ENCODE measurements at places on chromosomes 1 and 21.

GRCh38 chr1:201307231-201307630, 23.9 kb downstream of the PKP1 start:
- DNase-seq = no peak

DNA sequence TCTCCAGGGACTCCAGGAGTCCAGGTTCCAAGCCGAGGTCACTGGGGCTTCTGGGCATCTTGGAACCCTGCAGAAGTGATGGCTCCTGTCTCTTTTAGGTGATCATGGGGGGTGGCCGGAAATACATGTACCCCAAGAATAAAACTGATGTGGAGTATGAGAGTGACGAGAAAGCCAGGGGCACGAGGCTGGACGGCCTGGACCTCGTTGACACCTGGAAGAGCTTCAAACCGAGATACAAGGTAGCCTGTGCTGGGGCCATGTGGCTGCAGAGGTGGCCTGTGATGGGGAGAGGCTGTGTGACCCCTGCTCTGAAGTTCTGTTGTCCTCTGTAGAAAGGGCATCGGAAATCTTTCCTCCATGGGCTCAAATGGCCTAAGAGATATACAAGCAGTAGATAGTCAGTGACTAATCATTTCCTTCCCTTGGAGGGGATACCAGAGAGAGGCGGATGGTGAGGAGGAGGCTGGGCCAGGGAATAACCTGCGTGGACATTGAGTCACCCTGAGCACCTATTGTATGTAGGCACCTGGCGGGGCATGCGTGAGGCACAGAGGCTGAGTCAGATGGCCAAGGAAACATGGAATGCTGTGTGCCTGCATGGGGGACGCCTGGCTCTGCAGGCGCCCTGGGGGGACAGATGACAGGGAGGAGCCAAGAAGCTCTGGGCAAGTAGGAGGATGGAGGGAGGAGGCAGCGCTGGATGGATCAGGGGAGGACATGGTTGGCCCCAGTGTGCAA, 59.0 kb downstream of the ALPL start:
- DNase-seq = no peak

DNA sequence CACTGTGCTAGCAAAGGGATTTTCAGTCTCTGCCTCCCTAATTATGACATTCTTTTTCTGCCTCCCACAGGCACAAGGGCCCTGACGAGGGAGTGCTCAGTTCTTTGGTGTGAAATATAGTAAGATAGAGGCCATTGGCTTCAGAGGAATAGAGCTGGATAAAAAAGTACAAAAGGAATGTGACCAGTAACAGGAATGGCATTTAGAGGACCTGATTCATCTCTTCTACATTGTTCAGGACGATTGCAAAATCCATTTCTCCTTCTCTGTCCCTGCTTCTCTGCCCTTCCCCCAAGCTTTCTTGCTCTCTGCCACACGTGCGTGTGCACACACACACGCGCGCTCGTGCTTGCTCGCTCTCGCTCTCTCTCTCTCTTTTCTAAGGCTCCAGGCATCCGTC, 668.2 kb downstream of the KIF26B start:
- peak; percentile 84 for DNase-seq

DNA sequence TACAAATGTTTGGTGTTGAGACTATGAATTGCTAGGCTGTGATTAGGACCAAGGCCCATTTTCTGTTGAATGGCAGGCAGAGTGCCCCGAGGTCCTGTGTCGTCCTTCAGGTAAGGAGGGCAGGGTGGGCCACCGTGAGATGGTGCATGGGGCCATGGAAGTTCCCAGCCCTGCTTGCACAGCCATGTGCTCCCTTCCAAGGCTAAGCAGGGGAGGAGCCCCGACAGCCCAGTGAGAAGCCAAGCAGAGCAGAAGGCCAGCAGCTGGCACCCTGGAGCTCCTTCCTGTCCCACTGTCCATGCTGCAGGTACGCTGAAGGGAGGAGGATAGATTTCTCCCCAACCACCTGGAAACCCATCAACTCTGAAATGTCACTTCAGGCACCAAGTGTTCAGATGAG, 8.2 kb upstream of the NUAK2 start:
- no peak for DNase-seq

- DNase-seq = peak; percentile 5
These were observed 41.4 kb upstream of the LRRC8B start for GRCh38 chr1:89483010-89483756.

- no peak for DNase-seq
These were observed 176.4 kb downstream of the RGS7 start for GRCh38 chr1:241180569-241180968.

GRCh38 chr1:213014642-213015041, 1.0 kb downstream of the ANGEL2 start:
- DNase-seq = no peak

DNA sequence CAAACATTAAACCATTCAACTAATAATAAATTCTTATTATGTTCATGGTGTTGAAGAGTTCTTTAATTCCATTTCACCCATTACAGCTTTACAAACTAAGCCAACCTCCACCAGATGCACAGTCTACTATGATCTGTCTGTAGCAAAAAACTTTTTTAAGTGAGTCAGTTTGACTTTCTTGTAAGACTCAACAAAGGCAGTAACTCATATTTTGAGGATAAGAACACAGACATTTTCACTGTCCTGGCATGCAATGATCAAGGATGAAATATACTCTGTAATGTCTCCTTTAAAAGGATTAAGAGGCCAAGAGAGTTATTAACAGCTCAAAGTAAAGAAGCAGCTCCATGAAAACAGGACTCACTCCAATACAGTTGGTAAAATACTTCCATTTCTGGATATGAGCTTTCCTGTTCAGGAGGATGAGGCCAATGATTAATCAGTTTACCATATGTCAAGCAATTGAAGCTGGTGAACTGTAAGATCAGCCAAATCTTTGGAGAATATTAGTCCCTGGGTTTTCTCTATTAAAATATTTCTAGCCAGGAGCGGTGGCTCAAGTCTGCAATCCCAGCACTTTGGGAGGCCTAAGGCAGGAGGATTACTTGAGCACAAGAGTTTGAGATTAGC, 20.6 kb downstream of the XKR8 start:
- no peak for DNase-seq

DNA sequence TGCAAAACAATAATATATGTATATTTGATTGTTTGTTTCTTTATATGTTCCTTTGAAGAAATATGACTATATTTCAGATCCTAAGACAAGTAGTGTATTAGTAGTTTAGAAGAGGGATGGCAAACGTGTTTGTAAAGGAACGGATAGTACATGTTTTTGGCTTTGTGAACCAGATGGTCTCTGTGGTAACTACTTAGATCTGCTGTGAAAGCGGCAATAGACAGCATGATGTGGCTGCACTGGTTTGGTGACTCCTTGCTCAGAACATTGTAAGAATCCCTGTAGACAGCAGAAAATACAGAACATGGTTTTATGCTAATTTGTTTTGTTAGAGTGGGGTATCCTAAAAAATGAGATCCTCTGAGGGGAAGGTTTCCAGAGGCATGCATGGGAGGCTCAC, 3.1 kb downstream of the ACADM start:
- DNase-seq = no peak

DNA sequence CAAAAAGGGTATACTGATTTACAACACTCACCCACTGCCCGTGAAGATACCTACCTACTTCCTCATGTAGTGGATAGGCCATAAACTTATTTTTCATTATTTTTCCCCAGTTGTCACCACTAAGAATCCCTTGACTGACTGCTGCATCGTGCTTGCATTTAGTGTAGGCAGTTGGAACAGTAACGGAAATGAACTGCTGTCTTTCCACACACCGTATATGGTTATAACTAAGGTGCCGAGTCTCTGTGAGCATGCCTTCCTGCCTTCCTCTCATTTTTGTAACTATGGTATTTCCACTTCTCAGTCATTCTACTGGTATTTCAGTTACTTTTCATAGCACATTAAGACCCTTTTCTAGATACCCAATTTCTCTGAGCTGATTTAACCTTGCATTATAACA, 36.4 kb downstream of the SLC35F3 start:
- DNase-seq = no peak

DNA sequence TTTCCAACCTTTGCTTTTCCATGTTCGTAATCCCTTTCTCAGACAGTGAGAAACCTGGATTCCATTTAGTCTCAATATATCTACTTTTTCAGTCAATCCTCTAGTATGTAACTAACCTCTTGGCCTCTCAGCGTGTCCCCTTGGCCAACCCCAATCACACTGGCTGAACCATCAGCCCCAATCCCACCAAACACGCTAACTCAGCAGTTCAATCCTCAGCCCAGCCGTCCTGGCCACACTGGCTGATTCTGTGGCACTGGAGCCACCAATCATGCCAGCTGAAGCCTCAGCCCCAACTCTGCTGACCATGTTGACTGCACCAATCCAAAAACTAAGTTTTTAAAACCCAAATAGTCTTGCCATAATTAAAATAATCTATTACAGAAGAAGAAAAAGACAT, 6.6 kb upstream of the MGST3 start:
- DNase-seq = no peak

DNA sequence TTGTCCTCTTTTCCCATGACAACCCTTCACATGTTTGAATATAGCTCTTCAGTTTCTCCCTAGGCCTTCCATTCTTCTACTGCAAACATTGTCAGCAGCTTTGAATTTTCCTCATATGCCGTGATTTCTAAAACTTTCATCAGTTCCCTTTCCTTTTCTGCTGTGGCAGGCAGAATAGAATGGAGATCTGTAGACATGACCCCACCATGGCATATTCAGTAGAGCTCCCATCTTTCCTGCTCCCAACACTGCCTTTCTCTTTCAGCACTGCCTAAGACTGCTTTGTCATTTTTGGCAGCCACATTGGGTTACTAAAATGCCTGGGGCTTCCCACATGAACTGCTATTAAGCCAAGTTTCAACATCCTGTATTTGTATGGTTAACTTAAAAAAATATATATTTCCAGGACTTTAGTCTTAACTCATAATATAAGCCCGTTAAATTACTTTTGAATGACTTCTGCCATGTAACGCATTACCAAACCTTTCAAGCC, 60.9 kb downstream of the TBX19 start:
- no peak for DNase-seq

DNA sequence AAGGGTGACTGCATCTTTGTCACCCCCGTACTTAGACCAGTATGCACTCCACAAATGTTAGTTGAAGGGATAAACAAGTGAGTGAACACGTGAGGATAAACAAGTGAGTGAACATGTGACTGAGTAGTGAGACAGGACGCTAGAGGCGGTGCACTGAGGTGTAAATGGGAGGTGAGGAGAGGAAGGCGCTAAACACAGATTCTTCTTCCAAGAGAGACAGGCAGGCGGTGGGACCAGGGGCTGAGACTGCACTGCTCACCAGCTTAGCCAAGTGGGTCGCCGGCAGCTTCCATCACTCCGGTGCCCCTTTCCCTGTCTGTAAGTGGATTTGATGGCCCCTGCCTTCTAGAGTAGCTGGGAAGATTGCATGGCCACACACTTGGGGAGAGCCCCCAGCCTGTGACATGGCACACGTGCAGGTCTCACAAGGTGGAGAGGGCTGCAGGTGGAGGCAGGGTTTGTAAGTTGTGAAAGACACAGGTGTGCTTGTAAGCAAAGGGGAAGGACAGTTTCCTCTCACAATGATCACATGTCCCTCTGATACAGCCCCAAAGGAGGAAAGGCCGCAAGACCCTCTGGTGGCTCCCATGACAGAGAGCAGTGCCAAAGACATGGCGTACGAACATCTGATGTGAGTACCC, 47.5 kb upstream of the EFHD2 start:
- no peak for DNase-seq

- DNase-seq = no peak
These were observed 10.4 kb downstream of the TFF2 start for GRCh38 chr21:42340187-42341050.

- DNase-seq = no peak
These were observed 254.0 kb downstream of the TOMM20 start for GRCh38 chr1:234874291-234875288.

DNA sequence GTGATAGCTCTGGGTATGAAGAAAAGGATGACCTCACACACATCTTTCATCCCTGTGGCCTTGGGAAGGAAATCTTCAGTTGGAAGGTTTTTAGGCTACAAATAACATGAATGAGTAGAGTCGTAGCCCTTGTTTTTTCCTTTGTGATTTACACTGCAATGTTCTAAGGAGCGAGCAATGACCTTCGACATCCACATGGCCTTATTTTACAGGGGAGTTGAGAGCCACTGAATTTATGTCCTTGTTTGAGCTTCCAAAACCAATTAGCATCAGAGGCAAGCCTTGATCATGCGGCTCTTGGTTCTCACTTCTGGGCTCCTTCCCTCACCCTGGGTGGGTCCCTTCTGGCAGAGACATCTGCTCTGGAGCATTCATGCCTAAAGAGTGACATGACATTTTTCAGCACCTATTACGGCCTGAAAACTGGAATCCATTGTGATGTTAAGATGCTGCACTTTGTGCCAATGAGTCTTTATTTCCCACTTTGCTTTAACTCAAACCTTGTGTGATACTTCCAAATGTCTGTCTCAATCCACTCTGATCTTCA, 70.5 kb upstream of the RUNX1 start:
- no peak for DNase-seq

DNA sequence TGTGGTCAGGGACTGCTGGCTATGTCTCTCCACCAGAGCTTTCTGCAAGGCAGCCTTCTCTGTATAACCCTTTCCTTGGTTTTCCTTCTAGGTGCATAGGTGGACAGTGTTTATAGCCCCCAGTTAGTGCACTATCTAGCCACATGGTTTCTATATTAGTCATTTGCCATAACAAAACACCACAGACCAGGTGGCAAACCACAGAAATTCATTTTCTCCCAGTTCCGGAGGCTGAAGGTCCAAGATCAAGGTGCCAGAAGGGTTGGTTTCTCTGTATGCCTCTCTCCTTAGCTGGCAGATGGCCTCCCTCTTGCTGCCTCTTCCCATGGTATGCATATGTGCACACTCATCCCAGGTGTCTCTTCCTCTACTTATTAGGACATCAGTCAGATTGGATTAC, 106.4 kb downstream of the KAZN start:
- DNase-seq = no peak

GRCh38 chr1:231971397-231972110, 345.0 kb downstream of the DISC1 start:
- no peak for DNase-seq

DNA sequence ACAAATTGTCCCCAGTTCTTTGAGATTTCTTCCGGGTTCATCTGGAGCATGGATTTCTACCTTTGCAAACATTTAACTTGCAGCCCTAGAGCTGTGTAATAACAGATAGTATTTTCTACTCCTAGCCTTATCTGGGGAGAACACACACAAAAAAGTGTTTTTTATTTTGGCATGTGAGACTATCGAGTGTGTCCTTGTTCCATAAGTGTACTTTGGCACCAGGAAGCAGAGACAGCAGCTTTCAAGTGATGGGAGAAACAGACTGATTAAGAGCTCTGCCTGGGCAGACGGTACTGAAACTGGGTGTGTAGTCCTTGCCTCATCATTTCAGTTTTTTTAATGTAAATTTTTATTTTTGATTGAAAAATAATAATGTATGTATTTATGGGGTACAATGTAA, 297.4 kb downstream of the ST6GALNAC3 start:
- DNase-seq = no peak
